ENCODE measurements at places on chromosomes 11 and 22.

- DNase-seq = no peak
Observed at GRCh38 chr11:117423046-117423575, 95.5 kb downstream of the CEP164 start.

DNA sequence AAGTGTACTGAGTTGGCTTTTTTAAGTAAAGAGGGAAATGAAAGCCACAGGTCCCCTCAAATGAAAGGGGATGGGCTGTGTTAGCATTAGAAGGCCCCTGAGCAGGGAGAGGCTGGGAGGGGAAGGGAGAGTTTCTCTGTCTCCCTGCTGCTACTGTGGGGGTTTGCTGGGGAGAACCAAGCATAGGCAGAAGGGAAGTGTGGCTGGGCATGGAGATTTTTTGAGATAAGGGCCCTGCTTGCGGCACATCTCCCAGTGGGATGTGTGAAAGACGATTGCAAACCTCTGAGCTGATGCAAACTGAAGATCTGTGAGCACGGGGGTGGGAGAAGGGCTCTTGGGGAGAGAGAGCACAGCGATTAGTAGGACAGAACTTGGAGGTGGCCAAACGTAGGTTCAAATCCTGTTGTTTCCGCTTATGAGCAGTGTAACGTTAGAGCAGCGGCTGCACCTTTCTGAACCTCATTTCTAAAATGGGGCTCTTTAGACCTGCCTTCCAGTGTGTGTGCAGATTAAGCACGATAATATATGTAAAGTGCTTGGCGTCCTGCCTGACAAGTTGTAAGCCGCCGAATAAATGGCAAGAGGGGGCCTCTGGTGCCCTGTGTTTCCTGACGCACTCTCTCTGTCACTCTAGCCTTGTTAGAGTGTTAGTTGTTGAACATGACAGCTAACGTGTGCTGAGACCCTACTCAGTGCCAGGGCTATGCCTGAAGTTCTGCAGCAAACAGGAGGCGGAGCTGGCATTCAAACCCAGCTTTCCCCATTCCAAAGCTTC, 122.3 kb downstream of the GRIK4 start:
- DNase-seq = no peak

GRCh38 chr22:22945195-22945594, 57.6 kb downstream of the IGLL5 start:
- no peak for DNase-seq

GRCh38 chr11:12079726-12080556, 30.4 kb upstream of the MICAL2 start:
- peak; percentile 98 for DNase-seq

GRCh38 chr11:70506986-70507385, 108.7 kb downstream of the CTTN start:
- DNase-seq = no peak

- no peak for DNase-seq
Observed at GRCh38 chr22:17596226-17596625, 32.3 kb downstream of the ATP6V1E1 start.

GRCh38 chr11:92411431-92411830, 186.8 kb downstream of the FAT3 start:
- no peak for DNase-seq
